ENCODE measurements at places on chromosomes 13 and 19. TPM values are rescaled to one million over a fixed set of nuclear protein-coding genes. Genes with fewer than 3 reads are reported as not detected.

Gene S1PR2
- total RNA-seq: 2.5 TPM

Gene PNMA8A
- total RNA-seq: 8.7 TPM

Gene LGALS7B
- not detected for total RNA-seq

Gene REEP6
- 2.0 TPM for total RNA-seq

Gene B3GNT3
- total RNA-seq: not detected

Gene CIRBP
- 273 TPM for total RNA-seq

- H3K27me3 ChIP-seq: no peaks in the 10 kb centered on the region
- no peak overlapping the region for H3K4me3 ChIP-seq
- peak; percentile 49 for DNase-seq
Measured at GRCh38 chr19:7224209-7224686, 70.0 kb downstream of the INSR start.

GRCh38 chr19:575527-576506 is 3.4 kb downstream of the BSG start:
- H3K36me3 ChIP-seq: no peaks in the 10 kb centered on the region
- DNase-seq: peak; percentile 77
- peaks cover 27% of the 10 kb centered on the region for H3K4me1 ChIP-seq
- H3K27me3 ChIP-seq: no peaks in the 10 kb centered on the region
- peak overlapping the region; percentile 88 for H3K4me3 ChIP-seq
- H3K27ac ChIP-seq: peak overlapping the region; percentile 97

DNA sequence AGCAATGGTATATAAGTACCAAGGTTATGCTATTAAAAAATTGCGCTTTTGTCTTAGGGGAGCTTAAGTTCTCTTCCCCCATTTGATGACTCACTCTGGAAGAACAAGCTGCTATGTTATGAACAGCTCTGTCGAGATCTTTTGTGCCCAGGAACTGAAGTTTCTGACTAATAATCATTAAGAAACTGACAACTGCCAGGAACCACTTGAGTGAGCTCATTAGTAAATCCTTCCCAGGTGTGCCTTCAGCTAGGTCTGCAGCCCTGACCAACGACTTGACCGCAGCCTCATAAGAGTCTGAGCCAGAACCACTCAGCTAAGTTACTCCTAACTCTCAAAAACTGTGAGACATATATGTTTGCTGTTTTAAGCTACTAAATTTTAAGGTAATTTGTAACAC is 147.8 kb downstream of the SLITRK6 start:
- DNase-seq: no peak
- H3K4me3 ChIP-seq: no peak overlapping the region

- H3K36me3 ChIP-seq: no peaks in the 10 kb centered on the region
- H3K4me1 ChIP-seq: peaks cover 11% of the 10 kb centered on the region
- peak overlapping the region; percentile 70 for H3K4me3 ChIP-seq
- H3K27ac ChIP-seq: no peak overlapping the region
Measured at GRCh38 chr13:20702530-20702914, 977 bp upstream of the IL17D start.

DNA sequence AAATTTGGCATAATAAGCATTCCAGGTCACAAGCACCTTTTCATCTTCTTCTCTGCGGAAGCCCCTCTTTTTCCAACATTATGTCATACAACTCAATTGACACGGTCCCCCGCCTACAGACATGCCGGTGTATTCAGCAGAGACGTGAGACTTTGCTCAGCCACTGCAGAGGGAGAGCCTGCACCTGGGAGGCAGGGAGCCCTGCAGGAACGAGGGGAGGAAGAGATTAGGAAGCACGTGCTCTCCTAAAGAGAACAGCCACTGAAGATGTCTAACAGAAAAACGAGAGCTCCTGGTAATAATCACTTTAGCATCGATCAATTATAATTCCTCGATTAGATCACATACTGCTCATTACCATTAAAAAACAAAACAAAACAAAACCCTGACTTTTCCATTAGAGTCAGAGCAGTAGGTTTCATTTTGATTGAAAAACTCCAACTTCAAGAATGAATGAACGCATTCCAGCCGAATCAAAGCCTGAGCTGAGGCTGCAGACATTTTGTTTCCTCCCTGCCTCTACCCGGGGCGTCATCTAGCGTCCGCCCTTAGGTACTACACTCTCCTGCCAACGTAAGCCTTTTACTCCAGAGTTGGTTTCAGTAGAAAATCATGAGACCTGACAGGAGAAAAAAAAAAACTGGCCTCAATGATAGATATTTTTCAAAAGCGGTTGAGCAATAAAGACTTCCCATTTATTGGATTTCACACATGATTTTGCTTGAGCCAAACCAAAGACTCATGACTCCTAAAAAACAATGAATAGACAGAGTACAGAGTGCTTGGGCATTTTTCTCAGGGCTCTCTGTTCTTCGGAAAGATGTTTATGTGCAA is 194.5 kb downstream of the KATNAL1 start:
- DNase-seq: peak; percentile 78
- no peak overlapping the region for H3K4me3 ChIP-seq
- no peaks in the 10 kb centered on the region for H3K36me3 ChIP-seq

GRCh38 chr19:13993590-13994300 is 12.4 kb downstream of the RFX1 start:
- H3K27ac ChIP-seq: no peak overlapping the region
- DNase-seq: no peak
- H3K36me3 ChIP-seq: no peaks in the 10 kb centered on the region
- no peaks in the 10 kb centered on the region for H3K27me3 ChIP-seq

DNA sequence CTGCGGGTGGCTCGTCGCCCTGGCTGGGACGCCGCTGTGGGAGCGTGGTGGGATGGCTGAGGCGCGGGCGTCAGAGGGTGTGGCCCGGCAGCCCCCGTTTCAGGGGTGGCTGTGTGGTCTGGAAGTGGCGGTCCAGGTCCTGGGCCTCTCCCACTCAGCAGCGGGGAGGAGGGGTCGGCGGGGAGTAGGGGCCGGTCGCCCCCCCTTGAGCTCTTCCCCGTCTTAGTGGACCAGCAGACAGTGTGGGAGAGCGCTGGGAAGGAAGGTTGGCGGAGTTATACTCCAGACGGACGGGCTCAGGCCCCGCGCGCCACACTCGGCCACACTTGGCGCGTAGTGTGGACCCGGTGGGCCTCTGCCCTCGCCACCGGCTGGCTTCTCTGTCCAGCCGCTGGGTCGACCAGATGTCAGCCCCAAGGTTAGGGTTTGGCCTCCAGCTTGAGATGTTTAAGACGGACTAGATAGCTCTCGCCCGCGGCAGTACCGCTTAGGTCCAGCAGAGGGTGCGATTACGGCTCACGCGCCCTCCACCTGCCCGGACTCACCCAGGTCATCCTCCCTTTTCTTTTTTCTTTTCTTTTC is 21.7 kb upstream of the ZNF429 start:
- H3K4me1 ChIP-seq: no peaks in the 10 kb centered on the region
- no peak overlapping the region for H3K4me3 ChIP-seq
- no peak overlapping the region for H3K27ac ChIP-seq
- no peaks in the 10 kb centered on the region for H3K27me3 ChIP-seq
- no peaks in the 10 kb centered on the region for H3K36me3 ChIP-seq

GRCh38 chr13:75861786-75862185 is 225.7 kb downstream of the LMO7 start:
- H3K36me3 ChIP-seq: peaks cover 30% of the 10 kb centered on the region
- no peak for DNase-seq
- H3K4me1 ChIP-seq: no peaks in the 10 kb centered on the region
- H3K4me3 ChIP-seq: no peak overlapping the region
- no peak overlapping the region for H3K27ac ChIP-seq

GRCh38 chr13:30551189-30551588 is 66.5 kb upstream of the USPL1 start:
- no peak overlapping the region for H3K4me3 ChIP-seq
- no peak overlapping the region for H3K27ac ChIP-seq
- no peaks in the 10 kb centered on the region for H3K36me3 ChIP-seq
- H3K27me3 ChIP-seq: no peaks in the 10 kb centered on the region
- no peak for DNase-seq

DNA sequence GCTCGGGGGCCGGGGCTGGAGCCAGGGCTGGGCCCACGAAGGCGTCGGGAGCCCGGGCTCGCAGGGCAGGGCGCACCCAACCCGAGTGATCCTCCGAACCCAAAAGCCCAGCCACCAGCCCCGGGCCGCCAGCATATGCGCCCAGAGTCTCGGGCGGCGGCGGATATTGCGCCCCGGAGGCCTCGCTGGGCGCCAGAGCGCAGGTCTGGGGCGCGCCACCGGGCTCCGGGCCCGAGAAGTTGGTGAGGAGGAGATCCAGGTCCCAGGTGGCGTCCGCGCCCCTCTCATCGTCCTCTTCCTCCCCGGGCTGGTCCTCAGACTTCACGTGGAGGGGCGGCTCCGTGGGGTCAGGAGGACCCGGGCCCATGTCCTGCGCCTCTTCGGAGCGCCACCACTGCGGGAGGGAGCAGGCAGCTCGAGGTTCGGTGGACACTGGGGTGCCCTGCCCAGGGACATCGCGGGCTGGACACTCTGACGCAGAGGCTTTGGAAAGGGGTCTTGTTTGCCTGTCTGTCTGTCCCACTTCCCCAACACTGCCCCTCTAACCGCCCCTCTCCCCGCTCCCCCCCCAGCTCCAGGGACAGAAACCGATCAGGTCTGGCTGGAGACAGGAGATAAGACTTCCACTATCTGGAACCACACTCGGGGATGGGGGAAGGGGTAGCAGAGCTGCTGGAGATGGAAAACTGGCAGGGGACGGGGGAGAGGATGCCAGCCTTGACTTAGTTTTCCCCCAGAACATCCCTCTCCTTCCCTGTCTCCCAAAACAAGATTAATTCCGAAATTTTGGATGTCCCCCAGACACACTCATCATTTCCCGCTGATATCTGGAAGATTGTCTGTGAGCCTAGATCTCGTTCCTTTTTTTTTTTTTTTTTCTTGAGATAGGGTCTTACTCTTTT is 1.0 kb downstream of the KLF1 start:
- peaks cover 20% of the 10 kb centered on the region for H3K27me3 ChIP-seq
- DNase-seq: no peak
- peaks cover 10% of the 10 kb centered on the region for H3K4me1 ChIP-seq
- H3K27ac ChIP-seq: no peak overlapping the region
- peak overlapping the region; percentile 23 for H3K4me3 ChIP-seq

- peaks cover 3% of the 10 kb centered on the region for H3K27me3 ChIP-seq
- no peak overlapping the region for H3K4me3 ChIP-seq
- H3K27ac ChIP-seq: no peak overlapping the region
Measured at GRCh38 chr19:44576843-44577565, 36.4 kb upstream of the IGSF23 start.

GRCh38 chr13:94216476-94216875 is 263.0 kb downstream of the DCT start:
- no peak for DNase-seq
- no peak overlapping the region for H3K27ac ChIP-seq
- H3K27me3 ChIP-seq: no peaks in the 10 kb centered on the region
- H3K4me3 ChIP-seq: no peak overlapping the region
- no peaks in the 10 kb centered on the region for H3K4me1 ChIP-seq
- no peaks in the 10 kb centered on the region for H3K36me3 ChIP-seq

- no peaks in the 10 kb centered on the region for H3K36me3 ChIP-seq
- no peak overlapping the region for H3K4me3 ChIP-seq
- DNase-seq: no peak
- H3K27ac ChIP-seq: no peak overlapping the region
Measured at GRCh38 chr19:10190026-10190425, 4.7 kb downstream of the DNMT1 start.

DNA sequence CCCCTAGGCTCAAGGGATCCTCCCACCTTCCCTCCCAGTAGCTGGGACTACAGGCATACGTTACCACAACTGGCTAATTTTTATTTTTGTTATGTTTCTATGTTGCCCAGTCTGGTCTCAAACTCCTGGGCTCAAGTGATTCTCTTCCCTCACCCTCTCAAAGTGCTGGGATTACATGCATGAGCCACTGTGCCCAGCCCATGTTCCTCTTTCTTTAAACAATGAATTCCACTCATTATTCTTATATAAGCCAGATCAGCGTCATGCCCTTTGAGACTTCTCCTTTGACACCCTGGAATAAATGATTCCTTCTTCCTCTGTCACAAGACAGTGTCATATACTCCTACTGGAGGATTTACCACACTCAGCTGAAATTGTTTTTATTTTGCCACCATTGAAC is 519.9 kb upstream of the SPRY2 start:
- H3K27me3 ChIP-seq: no peaks in the 10 kb centered on the region
- H3K36me3 ChIP-seq: no peaks in the 10 kb centered on the region
- no peak overlapping the region for H3K4me3 ChIP-seq
- H3K4me1 ChIP-seq: no peaks in the 10 kb centered on the region

DNA sequence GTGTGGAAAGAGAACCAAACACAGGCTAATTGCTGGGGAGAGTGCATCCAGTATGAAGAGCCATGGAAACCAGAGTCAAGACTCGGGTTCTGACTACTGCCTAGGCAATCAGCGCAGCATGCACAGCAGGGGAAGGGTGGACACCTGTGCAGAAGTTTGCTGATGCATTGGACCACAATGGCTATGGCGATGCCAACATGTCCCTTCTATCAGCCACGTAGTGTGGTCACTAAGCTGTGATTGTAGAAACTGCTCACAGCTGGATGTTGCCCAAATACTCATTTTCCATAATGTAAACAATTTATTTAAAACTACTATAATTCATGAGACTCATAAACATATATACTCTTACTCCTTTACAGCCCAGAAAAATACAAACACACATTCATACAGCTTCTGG is 1718.2 kb downstream of the EFNB2 start:
- no peak overlapping the region for H3K27ac ChIP-seq
- H3K4me3 ChIP-seq: no peak overlapping the region
- no peaks in the 10 kb centered on the region for H3K36me3 ChIP-seq
- DNase-seq: no peak
- H3K4me1 ChIP-seq: no peaks in the 10 kb centered on the region

GRCh38 chr19:58558623-58559274 is 338 bp upstream of the UBE2M start:
- H3K4me3 ChIP-seq: peak overlapping the region; percentile 98
- peak overlapping the region; percentile 100 for H3K27ac ChIP-seq
- peaks cover 16% of the 10 kb centered on the region for H3K36me3 ChIP-seq
- H3K27me3 ChIP-seq: no peaks in the 10 kb centered on the region

DNA sequence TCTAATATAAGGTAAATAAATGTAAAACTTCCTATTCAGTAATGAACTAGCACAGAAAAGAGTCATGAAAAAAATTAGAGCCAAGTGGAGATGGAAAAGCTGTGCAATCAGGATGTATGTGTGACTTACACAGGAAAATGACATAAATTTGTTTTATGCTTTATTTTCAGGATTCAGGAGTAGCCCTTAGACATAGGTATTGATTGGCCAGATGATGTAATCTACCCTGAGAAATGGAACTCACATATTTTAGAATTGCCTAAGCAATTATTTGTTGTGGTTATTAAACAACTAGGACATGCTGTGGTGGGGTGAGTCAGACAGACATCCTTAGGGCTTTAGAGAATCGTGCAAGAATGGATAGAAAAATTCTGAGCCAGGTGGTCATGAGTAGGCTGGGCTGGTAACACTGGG is 110.6 kb downstream of the PCDH9 start:
- H3K36me3 ChIP-seq: no peaks in the 10 kb centered on the region
- no peak overlapping the region for H3K4me3 ChIP-seq
- H3K4me1 ChIP-seq: no peaks in the 10 kb centered on the region
- no peak overlapping the region for H3K27ac ChIP-seq
- DNase-seq: no peak
- no peaks in the 10 kb centered on the region for H3K27me3 ChIP-seq

Data from heart right ventricle (tissue), 16 donors.